ENCODE measurements at places on chromosomes 12 and 14.

DNA sequence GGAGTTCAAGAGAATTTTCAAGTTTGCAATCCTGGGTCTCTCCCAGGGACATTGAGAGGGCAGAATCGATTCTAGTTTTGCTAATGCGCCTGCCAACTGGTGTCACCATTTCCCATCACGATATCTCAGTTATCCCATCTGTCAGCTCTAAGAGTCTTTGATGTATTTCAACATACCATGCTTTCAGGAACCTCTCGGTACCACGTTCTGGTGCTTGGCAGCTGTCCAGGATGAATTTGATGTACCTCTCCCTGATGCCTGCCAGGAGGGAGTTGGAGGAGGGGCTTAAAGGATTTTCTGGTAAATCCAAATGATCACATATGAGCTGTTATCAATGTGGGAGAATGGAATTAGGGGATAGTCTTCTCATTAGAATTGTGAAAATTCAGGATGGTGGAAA lies 332.5 kb downstream of the RGS6 start:
- DNase-seq = no peak

DNA sequence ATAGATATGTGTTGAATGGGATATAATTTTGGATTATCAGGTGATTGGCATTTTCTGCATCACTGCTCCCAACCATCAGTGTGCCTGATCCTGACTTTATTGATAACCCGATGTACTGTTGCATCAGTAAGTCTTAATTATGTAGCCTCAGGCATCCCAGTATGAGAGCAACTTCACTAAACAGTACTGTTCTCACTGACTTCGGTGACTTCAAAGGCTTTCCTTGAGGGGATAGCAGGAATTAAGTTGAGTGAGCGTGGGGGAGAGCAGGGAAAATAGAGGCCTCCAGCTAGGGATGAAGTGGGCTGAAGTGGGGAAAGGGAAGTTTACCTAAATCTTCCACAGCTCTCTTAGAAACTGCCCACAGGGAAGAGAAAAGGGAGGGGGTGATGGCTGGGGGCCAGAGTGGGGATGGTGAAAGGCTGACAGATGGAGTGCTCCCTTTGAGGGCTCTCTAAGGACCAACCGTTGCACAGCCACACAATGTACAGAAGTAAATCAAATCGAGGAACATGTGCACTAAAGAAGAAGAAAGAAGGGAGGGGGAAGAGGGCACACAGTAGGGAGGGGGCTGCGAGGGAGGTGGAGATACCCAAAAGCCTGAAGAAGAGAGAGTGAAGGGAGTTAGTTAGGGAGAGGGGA lies 10.7 kb upstream of the NEUROD4 start:
- no peak for DNase-seq

DNA sequence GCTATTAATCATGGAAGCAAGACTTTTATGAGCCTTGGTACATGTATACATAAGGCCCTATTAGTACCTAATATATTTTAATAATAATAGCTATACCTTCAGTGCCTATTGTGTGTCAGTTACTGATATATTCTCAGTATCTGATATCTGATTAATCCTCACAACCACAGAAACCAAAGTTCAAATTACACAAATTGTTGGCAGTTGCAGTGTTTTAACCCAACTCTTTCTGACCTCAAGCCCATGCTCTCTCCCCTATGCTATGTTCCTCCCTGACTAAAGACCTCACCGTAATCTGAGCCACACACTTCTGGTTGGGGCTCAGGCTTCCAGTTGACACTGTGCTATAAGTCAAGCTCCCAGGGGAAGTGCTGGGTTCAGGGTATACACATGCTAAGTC lies 214.4 kb downstream of the SPTSSA start:
- DNase-seq = no peak

GRCh38 chr12:31236998-31237637 lies 88.8 kb downstream of the SINHCAF start:
- DNase-seq = no peak

- DNase-seq = peak; percentile 41
Observed at GRCh38 chr14:76844223-76844622, 18.0 kb downstream of the LRRC74A start.

DNA sequence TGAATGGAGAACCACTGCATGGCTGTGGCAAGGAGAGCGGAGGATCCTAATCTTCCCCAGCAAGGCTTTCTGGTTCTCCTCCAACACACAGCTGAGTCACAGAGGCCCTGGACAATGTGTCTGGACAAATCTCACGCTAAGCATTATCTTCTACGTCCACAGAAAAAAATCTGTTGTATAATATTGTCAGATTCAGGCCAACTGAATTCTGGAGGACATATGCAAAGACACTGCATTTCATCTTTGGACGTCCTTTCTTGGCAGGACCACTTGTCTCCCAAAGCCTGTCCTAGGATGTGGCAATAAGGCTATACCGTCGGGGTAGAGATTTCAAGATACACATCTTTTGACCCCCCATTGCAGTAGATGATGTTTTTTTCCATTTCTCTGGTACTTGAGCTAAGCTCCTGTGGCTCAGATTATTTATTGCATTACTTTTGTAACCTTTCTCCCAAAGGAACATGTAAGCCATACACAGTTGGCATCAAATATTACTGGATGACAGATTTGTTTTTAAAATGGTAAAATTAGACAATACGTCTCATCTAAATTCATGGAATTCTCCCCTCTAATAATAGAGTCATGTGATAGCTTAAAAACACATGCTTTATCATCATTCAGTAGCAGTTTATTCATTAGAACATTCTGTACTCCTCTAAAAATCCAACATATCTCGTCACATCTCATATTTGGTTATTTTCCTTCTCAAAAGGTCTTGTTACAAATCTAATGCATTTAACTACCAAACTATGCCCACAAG lies 19.4 kb downstream of the LMO3 start:
- DNase-seq = no peak

DNA sequence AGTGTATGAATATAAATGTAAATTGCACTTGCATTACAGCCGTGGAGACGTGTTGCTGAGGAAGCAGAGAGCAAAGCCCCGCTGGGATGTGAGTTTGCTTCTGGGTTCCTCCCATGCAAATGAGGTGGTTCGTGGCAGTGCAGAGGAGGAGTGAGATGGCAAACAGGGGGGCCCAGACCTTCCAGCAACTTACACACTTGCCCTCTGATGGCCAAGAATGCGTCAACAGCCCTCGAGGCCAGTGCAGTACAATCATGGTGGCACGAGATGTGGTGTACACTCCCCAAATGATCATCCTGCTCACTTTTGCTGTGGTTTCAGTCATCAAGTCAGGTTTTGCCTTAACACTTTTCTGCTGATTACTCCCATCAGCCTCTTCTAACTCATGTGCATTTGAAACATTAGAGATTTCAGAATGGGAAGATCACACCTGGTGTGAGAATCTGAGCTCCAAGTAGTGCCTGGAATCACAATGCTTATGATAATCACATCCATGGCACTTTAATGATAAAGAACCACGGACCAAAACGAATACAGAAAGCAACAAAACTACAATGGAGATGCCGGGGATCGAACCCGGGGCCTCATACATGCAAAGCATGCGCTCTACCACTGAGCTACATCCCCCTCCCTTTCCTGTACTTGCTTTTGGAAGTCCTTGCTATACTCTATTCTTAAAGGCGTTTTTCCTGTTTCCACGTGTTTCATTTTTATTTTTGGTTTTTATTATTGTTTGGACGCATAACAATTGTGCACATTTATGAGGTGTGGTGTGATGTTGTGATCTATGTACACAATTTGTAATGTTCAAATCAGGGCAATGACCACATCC lies 7.0 kb upstream of the UBC start:
- DNase-seq = peak; percentile 67

DNA sequence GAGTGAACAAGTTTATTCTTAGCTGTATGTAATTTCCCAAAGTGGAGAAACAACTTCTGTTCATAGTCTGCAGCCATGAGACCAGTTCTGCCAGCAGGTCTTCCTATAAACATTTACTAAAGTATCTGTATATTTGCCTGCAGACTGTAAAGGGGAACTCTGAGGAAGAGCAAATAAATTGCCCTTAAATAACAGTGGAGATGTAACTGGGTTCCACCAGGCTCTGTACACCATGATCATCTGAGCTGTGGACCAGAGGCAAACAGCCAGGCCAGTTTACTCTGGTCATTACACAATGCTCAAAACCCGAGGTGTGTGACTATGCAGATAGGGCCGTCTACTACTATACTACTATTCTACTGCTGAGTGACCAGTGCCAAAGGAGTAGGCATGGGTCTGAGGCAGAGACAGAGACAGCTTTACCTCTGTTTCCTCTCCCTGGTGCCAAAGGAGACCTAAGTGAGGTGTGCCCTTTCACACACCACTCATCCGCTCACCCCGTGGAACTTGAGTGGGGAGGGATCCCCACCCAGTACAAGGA lies 21.1 kb upstream of the CERS5 start:
- DNase-seq = no peak
